ENCODE measurements at places on chromosomes 3 and 15.

DNA sequence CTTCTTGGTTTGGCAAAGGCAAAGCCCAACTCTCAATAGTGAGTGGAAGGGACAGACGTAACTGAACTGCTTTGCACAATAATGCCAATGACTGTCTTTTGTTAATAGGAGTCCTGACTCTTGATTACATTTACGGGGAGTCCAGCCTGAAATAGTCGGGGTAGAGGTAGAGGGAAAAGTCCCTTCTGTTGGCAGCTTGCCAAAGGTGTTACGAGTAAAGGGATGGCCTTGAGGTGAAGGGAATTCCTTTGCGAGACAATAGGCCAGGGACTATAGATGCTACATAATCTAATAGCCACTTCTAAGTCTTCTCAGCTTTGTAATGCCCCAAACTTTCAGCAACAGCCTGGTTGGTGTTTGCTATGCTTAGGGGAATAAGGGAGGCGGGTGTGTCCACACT is 2.2 kb upstream of the SENP2 start:
- no peak for DNase-seq

DNA sequence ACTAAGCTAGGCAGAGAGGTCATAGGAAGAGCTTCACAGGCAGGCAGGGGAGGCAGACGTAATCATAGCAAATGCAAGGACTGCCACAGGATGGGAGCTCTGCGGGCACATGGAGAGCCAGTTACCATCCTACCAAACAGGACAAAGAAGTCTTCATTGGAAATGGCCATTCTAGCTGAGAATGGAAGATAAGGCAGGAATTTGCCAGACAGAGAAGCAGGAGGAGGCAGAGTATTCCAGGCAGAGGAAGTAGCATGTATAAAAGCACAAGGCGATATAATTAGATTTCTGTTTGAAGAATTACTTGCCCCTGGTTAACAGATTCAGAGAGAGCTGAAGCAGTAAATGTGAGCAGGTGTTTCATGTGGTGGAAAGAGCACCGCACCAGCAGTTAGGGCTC is 3.5 kb upstream of the SEMA5B start:
- no peak for DNase-seq

DNA sequence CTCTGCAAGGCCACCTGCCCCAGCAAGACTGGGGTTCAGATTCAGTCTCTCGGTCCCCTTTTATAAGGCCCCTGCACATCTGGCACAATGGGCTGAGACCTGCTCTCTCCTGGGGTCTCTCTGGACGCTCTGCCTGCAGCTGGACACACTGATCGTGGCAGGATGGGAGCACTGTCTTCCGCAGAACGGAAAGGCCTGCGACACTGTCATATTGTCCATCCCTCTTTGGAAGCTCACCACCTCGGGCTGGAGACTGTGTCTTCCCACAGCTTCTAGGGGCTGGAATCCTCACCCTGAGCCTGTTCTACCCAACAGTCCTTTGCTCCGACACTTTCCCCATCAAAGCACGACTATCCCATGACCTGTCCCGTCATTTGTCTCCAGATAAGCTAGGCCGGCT is 11.5 kb upstream of the IGDCC4 start:
- DNase-seq = no peak

DNA sequence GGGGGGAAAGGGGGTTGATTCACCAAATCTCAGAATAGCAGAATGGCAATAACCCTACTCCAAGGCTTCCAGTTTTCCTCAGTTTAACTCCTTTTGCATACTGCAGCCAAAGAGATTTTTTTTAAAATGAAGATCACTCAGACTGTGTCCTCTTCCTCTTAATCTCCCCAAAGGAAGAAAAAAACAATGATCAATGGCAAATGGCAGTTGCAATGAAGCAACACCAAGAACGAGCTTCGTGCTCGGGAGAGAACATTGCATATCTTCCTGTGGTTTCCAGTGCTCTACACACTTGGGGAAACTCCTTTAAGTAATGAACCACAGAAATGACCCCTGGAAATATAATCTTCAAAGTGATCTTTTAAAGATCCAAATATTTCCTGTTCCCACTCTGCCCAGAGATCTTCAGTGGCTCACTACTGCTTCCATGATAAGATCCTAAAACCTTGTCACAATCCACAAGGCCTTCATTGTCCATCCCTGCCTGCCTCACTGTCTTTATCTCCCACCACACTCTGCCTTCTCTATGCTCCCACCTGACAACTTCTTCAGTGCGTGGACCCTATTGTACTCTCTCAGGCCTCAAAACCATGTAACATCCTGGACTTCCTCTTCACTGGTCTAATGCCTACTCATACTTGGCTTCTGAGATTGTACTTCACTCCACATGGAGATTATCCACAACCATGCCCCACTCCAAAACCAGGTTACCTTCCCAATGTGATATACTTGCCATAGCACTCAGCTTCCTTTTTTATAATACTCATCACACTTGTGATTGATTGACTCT is 394.8 kb downstream of the FHIT start:
- no peak for DNase-seq

DNA sequence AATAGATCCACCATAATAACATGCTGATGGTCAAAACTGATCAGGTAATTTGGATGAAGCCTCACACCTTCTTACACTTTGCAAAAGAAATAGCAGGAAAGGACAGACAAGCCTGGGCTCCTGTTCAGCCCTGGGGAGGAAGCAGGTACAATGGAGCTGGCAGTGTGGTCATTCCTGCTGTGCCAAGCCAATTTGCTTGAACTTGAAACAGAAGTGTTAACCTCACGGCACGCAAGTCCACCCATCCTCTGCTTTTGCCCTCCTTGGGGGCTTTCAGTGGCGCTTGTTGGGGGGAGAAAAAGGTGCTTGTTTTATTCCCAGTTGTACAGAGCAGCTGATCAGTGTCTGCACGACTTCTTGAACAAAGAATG is 36.8 kb upstream of the RFTN1 start:
- DNase-seq = no peak

DNA sequence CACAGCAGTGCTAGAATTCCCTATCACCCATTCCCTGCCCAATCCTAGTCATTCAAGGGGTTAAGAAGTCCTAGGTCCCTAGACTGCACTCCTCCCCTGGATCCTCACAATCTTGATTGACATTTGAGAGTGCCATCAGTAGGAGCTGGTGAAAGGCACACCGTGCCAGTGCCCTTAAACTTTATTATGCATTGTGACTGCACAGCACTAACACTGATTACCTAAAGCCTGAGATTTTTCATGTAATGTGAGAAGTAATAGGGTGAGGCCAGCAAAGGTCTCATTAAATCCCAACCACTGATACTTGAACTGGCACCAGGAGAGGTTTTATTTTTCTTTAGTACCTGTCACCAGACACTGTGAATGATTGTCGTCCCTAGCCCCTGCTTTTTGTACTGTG is 16.3 kb downstream of the GXYLT2 start:
- DNase-seq = no peak

- DNase-seq = no peak
Observed at GRCh38 chr15:67117370-67117769, 52.0 kb downstream of the SMAD3 start.

GRCh38 chr3:55664387-55664786 is 177.3 kb upstream of the WNT5A start:
- DNase-seq = peak; percentile 0

DNA sequence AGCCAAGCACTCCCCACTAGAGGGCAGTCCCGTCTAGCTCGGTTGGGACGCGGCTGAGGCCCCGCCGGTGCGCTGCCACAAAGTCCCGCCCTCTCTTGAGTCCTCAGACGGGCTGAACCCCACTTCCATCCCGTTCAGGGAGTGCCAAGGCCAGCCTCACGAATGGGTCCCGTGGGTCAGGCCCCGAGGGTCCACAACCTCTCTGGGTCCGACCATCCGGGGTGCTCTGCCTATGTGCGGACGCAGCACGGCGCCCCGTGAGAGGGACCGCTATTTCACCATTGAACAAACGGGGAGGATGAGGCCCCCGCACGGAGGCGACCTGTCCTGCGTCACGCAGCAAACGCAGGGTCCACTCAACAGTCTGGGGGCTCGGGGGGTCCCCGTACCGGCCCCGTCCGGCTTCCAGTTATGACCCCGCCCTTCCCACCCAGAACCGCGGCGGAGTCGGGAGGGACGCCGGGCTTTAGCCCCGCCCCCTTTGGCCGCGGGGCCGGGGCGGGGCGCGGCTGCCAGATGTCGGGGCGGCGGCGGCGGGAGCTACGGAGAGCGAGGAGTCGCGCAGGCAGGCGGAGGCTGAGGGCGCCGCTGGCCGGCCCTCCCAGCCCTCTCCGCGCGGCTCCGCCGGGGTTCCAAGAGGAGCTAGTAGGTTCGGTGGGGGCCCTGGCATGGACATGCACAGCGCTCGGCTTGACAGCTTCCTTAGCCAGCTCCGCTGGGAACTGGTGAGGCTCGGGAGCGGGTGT is at the start of gene INKA1:
Gene INKA1 (plus strand): TSS at position 543 of the 746 bp plus-strand sequence. CDS start 132 bp downstream, at position 675.
- peak; percentile 87 for DNase-seq

DNA sequence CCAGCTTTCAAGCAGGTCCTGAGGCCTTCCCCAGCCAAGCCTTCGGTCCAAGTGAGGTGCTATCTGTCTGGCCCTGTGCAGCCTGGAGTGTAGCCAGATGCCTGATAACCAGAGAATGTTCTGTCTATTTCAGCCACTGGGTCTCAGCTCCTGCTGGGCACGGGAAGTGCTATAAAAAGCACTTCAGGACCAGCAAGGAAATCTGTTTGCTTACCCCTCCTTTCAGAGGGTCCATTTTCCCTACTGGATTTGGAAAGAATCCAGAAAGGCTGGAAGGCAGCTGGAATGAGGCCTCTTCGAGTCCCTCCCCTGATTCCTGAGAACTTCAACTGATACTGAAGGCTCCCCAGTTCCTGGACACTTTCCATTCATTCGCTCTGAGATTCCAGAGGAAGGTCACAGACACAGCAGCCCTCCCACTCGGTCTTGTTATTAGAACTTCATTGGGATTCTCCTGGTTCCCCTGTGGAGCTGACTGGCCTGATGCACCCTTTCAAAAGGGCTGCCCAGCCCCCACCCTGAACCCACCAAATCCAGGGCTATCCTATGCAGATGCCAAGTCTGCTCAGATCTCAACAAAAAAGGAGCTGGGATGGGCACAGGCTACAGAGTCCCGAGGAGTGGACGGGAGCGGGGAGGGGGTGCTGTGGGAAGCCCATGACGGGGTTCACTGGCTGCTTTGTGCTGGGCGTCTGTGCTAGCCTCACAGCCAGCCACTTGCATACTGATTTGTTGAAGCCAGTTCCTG is 70.4 kb downstream of the UMPS start:
- no peak for DNase-seq

- DNase-seq = no peak
Observed at GRCh38 chr3:98978068-98978811, 76.7 kb upstream of the DCBLD2 start.

DNA sequence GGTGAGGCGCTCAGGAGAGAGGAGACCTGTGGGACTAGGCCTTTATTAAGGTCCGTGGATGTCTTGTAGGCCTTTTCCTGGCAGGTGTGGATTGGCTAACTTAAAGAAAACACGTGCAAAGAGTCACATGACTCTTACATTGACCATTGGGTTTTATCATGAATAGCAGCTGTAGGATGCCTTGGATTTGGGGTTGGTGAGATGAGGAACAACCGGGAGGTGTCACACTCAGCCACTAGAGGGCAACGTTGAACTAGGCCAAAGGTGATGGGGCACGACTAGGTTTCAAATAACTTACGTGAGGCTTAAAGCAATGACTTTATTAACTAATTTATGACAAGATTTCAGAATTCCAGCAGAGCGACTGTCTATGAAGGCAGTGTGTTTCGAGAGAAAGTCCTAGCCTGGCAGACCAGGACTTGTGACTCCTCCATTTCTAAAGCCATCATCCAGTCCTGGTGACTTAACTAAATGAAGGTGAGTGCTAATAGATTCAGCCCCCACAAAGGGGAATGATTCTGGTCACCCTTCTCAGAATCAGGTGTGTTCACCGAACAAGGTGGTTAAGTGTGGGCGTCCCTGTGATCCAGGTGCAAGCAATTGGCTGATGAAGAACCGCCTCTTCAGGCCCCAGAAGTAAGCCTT is 345.6 kb downstream of the MCTP2 start:
- peak; percentile 43 for DNase-seq

All from stimulated activated CD4-positive, alpha-beta T cell treated with anti-CD3 and anti-CD28 coated beads, Interleukin-12 subunit alpha, Interleukin-12 subunit beta, amount 100 ng/mL, for 48 hours (primary cell).